ENCODE measurements at places on chromosomes 1 and 21.
A peak's percentile ranks its signal among the peaks of the same experiment; 100 is the strongest.

GRCh38 chr1:27624467-27625178 is 10.4 kb downstream of the FGR start:
- no peaks in the 10 kb centered on the region for H3K27me3 ChIP-seq
- H3K4me1 ChIP-seq: peaks cover 18% of the 10 kb centered on the region
- H3K4me3 ChIP-seq: no peak overlapping the region
- H3K27ac ChIP-seq: no peak overlapping the region
- DNase-seq: no peak
- H3K36me3 ChIP-seq: no peaks in the 10 kb centered on the region

GRCh38 chr1:39608921-39609320 is 30.5 kb downstream of the HEYL start:
- H3K27ac ChIP-seq: no peak overlapping the region
- H3K36me3 ChIP-seq: no peaks in the 10 kb centered on the region
- no peak overlapping the region for H3K4me3 ChIP-seq
- peaks cover 7% of the 10 kb centered on the region for H3K4me1 ChIP-seq
- DNase-seq: no peak

DNA sequence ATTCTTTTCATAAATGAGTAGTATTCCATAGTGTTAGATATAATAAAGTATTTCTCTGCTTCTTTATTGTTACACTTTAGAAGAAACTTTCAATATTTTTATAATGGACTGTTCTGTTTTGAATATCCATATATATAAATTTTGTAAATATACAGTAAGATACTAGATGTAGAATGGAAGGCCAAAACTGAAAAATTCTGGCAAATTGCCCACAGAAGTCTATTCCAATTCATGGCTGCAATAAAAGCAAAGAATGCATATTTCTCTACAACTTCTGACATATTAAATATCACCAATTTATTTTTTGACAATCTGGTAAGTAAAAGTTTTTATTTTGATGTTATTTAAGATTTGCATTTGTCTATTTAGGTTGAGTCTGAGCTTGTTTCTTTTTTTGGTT is 532.5 kb downstream of the NCAM2 start:
- no peak for DNase-seq
- H3K4me3 ChIP-seq: no peak overlapping the region
- no peaks in the 10 kb centered on the region for H3K36me3 ChIP-seq
- H3K27me3 ChIP-seq: no peaks in the 10 kb centered on the region
- no peak overlapping the region for H3K27ac ChIP-seq
- H3K4me1 ChIP-seq: no peaks in the 10 kb centered on the region

- no peaks in the 10 kb centered on the region for H3K36me3 ChIP-seq
- H3K27me3 ChIP-seq: peaks cover 7% of the 10 kb centered on the region
- no peak overlapping the region for H3K27ac ChIP-seq
Observed at GRCh38 chr1:192589813-192590212, 14.2 kb downstream of the RGS1 start.

GRCh38 chr1:199264911-199265310 is 626.1 kb downstream of the PTPRC start:
- H3K4me3 ChIP-seq: no peak overlapping the region
- H3K4me1 ChIP-seq: peaks cover 4% of the 10 kb centered on the region
- peaks cover 3% of the 10 kb centered on the region for H3K27me3 ChIP-seq
- no peak overlapping the region for H3K27ac ChIP-seq
- no peaks in the 10 kb centered on the region for H3K36me3 ChIP-seq

GRCh38 chr1:190179817-190180216 is 297.8 kb downstream of the BRINP3 start:
- H3K36me3 ChIP-seq: no peaks in the 10 kb centered on the region
- H3K27ac ChIP-seq: no peak overlapping the region
- no peak overlapping the region for H3K4me3 ChIP-seq
- no peaks in the 10 kb centered on the region for H3K4me1 ChIP-seq
- H3K27me3 ChIP-seq: no peaks in the 10 kb centered on the region

DNA sequence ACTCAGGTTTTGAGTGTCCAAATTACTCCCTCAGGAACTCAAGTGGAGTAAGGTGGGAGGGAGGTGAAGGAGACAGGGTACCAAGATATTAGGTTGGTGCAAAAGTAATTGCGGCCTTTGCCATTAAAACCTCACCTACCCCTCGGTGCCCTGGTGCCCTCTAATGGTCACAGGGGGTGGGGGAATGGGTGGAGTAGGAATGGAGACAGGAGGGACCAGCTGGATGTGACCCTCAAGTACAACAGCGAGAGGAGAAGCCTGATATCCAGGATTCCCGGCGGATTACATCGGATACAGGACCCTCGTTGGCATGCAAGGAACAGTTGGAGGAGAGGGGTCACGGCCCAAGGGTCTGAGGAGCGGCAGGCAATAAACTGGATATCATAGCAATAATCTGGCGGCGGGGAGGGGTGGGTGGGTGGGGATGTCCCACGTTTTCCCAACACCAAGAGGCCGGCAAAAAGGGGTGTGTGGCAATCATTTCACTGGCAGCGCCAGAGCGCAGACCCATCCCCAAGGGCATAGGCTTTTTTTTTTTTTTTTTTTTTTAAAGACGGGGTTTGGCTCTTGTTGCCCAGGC is 4.3 kb upstream of the ZBTB7B start:
- no peak overlapping the region for H3K4me3 ChIP-seq
- peak overlapping the region; percentile 94 for H3K27ac ChIP-seq
- H3K27me3 ChIP-seq: no peaks in the 10 kb centered on the region
- peaks cover 4% of the 10 kb centered on the region for H3K36me3 ChIP-seq
